Calu3 (cell line): ENCODE measurements at places on chromosomes 5 and 9. TPM values are rescaled to one million over a fixed set of nuclear protein-coding genes. Genes with fewer than 3 reads are reported as not detected.

SEMA6A gene
- 53.3 and 54.7 TPM in 2 replicates for total RNA-seq

- no peak for DNase-seq
These were observed 5.8 kb upstream of the ENTPD8 start for GRCh38 chr9:137446851-137447471.

- no peak for DNase-seq
These were observed 992 bp downstream of the SH2D3C start for GRCh38 chr9:127777368-127777980.

- no peak for DNase-seq
These were observed 180.8 kb upstream of the NUDT12 start for GRCh38 chr5:103743421-103743820.
